T-cell (primary cell): ENCODE measurements at places on chromosomes 16 and 17. TPM values are rescaled to one million over a fixed set of nuclear protein-coding genes. Genes with fewer than 3 reads are reported as not detected.

OTOP2 gene
- total RNA-seq: not detected

GRIN2A gene
- not detected for total RNA-seq

TP53TG3F gene
- total RNA-seq: not detected

SP6 gene
- 0.13 TPM for total RNA-seq

LRRC37A gene
- total RNA-seq: 4.5 TPM

DNAH17 gene
- total RNA-seq: 1.2 TPM

DNA sequence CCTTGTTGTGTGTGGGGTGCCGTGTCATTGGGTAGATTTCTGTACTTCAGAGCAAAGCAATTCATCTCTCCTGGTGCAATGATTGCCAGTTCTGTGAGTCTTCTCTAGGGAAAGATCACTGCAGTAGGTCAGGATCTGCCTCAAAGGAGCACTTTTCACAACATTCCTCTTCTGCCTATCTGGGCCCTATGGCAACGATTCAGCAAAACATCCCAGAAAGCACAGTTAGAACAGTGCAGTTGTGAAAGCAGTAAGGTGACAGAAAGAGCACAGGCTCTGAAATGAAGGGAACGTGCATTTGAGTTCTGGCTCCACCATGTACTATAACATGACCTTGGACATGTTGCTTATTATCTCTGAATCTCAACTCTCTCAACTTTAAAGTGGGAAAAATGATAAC, 178.5 kb upstream of the N4BP1 start:
- no peak for DNase-seq

GRCh38 chr17:48262982-48263730, 155.6 kb downstream of the SNX11 start:
- DNase-seq: no peak

- no peak for DNase-seq
Observed at GRCh38 chr16:89347807-89348206, 130.3 kb downstream of the ZNF778 start.

GRCh38 chr17:74778960-74779359, 2.8 kb upstream of the NAT9 start:
- no peak for DNase-seq

GRCh38 chr17:70702683-70703255, 533.4 kb downstream of the KCNJ2 start:
- DNase-seq: no peak

- no peak for DNase-seq
Observed at GRCh38 chr17:39923836-39924690, 3.3 kb downstream of the ORMDL3 start.

DNA sequence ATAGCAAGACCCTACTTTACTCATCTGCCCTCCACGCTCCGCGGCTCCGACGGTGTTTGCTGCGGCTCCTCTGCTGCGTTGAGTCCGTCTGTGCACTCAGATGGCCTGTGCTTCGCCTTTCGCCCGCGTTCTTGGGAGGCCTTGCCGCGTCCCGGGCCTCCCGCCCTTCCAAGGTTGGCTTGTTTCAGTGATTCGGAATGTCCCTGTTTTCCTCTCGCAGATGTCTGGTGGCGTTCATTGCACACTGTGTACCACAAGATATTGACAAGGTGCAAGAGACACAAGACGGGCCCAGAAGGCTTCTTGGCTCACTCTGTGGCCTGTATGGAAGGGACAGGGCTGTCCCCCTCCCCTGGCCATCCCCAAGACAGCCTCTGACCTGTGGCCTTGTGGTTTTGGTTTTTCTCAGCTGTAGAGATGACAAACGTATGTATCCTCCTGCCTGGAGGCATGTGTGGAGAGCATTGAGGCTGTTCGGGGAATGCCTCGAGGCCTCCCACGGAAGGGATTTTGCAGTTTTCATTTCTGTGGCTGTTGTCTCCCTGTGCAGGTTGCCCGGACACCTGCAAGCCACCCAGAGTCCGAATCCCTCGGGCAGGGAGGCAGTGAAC, 15.4 kb downstream of the MGRN1 start:
- DNase-seq: no peak

GRCh38 chr17:48725288-48726064, 2.5 kb downstream of the PRAC2 start:
- no peak for DNase-seq

DNA sequence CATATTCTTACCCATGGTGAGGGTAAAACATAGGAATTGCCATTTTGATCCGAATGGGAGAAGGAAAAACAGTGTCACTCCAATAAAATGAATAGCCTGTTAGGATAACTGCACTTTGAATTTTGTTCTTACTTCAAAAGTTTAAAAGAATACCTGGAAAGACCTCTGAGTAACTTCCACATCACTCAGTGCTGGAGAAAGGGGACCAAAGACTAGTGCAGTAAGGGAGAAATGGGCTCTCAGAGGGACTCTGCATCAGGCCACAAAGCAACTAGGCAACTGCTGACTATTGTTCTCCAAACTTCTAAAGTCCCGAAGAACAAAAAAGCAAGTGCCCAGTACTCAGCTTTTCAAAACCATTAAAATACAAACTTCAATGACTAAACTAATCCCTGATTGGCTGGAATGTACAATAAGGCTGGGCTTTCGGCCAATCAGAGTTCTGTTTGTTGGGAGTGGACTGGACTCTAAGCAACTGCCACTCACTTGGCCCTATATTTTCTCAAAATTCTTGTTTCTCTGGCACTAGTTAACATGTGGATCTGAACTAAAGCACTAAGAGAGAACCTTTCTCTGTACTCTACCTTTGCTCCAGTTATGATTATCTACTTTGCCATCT, 6.2 kb downstream of the DNAJC7 start:
- no peak for DNase-seq

DNA sequence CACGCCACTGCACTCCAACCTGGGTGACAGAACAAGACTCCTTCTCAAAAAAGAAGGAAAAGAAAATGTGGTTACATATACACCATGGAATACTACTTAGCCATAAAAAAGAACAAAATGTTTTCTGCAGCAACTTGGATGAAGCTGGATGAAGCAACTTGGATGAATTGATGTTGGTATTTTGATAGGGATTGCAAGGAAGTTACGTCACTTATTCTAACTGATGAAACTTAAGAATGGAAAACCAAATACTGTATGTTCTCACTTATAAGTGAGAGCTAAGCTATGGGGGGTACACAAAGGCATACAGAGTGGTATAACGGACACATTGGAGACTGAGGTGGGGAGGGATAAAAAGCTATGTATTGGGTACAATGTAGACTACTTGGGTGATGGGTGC, 17.5 kb downstream of the PLA2G10 start:
- no peak for DNase-seq

DNA sequence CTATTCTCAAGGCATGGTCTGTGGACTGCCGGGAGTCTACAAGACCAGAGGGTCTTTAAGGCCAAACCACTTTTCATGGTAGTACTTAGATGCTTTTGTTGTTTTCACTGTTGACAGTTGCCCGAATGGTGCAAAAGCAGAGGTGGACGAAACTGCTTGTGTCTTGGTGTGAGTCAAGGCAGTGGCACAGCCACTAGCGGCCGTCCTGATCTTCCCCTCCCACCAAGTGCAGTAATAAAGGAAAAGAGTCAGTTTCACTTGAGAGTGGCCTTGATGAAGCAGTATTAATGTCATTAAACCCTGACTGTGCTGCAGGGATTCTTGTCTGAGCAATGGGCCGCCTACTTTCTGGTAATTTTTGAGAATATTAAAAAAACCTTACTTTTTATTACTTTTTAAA, 109.1 kb downstream of the PRKCA start:
- no peak for DNase-seq

DNA sequence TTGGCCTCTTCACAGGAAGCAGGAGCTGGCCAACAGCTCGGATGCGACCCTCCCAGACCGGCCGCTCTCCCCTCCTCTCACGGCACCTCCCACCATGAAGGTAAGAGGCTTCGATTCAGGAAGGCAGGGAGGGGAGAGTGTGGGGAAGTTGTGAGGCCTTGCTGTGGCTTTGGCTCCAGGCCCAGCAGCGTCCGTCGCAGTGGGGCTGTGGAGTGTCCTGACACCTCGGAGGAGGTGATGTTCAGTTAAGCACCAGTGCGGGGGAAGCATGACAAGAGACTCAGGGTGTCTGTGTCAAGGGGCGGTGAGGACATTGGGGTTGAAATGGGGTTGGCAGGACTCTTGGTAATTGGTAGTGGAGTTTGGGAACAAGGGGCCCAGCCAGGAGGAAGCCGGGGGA, 109.0 kb downstream of the RAP1GAP2 start:
- no peak for DNase-seq

- DNase-seq: no peak
Observed at GRCh38 chr16:12794486-12795387, 8.9 kb downstream of the CPPED1 start.

DNA sequence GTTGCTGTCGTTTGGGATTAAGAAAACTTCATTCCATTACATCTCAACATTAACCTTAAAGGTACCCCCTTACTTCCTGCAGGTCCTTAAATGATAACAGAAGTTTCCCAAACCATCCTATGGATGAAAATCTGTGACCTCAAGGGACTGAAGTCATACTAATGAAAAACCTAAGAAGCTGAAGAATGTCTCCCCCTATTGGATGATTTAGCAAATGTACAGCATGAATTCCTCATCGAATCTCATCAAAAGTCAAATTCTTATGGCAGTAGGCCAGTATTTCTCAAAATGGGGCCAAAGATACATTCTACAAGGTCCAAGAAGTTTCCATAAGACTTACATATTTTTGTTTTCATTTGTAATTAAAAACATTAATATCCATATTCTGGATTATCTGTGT, 13.5 kb downstream of the SCO1 start:
- no peak for DNase-seq

- DNase-seq: no peak
Observed at GRCh38 chr17:41315814-41316445, 420 bp upstream of the KRTAP17-1 start.

GRCh38 chr17:31373150-31374093, 18.1 kb upstream of the RAB11FIP4 start:
- DNase-seq: no peak

DNA sequence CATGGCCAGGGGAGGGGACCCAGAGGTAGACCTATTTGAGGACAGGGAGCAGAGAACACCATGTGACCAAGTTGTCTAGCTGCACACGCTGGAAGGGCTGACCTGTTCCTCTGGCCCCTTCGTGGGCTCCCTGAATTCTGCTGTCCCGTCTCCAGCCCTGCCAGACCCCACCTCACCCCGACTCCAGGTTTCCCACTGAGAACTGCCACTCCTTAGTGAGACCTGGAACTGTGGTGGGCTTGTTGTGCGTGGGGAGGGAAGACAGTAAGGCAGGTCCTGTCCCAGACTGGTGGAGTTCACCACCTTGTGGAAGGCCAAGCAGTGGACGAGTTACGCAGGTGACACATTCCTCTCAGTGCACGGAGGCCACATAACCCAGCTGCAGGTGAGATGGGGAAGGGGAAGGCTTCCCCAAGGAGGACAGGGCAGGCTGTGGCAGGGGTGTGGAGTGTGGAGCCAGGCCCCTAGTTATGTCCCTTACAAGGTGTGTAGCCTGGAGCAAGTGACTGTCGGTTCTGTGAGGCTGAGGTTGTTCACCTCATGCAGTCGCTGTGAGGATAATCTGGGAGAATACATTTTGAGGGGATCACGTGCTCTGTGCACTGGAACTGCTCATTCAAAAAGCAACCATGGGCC, 54.7 kb downstream of the USP22 start:
- no peak for DNase-seq

DNA sequence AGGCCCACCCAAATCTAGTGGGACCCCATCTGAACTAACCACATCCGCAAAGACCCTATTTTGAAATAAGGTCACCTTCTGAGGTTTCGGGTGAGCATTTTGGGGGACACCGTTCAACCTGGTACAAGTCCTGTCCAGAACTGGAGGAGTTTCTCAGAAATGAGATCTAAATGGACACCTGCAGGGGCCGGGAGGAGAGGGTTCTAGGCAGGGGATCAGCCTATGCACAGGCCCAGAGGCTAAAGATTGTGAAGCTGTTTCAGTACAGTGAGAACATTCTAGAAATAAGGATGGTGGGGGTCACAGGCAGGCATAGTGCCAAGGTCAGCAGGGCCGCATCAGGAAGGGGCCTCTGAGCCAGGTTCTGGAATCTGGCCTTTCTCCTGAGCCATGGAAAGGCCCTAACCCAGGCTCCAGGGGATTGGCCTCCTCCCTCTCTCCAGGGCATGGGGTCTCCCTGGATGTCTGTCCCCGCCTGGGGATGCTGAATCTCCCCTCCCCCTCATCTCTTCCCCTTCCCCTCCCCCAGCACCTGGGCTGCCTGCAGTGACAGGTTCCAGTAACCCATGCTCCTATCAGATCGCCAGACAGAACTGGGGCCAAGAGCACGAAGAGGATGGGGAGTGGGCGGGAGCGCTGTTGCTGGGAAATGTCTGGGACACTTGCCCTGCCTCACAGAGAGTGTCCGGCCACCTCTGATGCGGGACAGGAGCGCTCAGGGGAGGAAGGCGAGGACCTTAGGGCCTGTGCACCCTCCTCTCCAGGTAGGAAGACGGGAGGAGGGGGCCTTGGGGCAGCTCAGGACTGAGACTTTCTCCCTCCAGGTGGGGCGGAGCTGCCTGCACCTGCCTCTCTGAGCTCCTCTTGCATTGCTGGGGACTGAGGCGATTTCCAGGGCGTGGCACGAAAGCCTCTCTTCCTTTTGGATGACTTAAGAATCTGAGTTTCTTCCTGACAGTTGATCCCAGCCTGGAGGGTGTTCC, 321.4 kb upstream of the TNRC6C start:
- DNase-seq: no peak

GRCh38 chr16:81513204-81514040, 68.8 kb downstream of the CMIP start:
- no peak for DNase-seq

GRCh38 chr16:53605831-53606400, 97.7 kb downstream of the RPGRIP1L start:
- DNase-seq: no peak

GRCh38 chr17:67390646-67391361, 13.7 kb downstream of the PITPNC1 start:
- peak; percentile 39 for DNase-seq

DNA sequence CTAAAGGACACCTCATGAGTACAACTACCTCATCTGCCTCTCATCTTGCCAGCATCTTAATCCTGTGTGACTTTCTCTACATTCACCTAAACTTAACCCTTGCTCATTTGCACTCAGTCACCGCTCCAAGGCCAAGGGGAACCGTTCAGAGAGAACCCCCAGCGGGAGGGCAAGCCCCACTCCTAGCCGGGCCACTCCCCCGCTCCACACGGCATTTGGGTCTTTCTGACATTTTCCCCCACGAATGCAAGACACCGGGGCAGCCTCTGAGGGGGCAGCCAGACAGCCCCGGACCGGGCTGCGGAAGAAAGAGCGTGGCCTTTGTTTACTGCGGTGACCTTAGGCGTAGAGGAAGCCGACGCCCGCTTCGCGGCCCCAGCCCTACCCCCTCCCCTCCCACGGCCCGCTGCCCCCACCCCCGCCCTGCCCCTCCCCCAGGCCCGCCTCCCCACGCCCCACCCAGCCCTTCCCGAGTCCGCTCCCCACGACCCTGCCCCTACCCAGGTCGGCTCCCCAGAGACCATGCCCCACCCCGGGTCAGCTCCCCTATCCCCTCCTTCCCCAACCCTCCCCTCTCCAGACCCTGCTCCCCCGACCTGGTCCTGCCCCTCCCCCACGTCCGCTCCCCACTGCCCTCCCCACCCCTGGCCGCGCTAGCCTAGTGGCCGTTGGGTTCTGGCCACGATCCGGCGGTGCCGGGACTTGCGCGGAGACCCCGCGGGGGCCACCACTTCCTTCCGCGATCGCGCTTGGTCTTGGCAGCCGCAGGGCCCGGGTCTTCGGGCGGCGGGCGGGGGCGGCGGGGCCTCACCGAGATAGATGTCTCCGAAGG, 789 bp downstream of the CSNK1D start:
- DNase-seq: no peak

- no peak for DNase-seq
Observed at GRCh38 chr16:48629016-48629415, 19.0 kb upstream of the N4BP1 start.

- DNase-seq: no peak
Observed at GRCh38 chr17:65584604-65585521, 23.4 kb upstream of the AXIN2 start.
